NCI-H2171 treated with DMSO at 0.1 percent for 48 hours (cell line): ENCODE measurements at places on chromosomes 4 and X.

DNA sequence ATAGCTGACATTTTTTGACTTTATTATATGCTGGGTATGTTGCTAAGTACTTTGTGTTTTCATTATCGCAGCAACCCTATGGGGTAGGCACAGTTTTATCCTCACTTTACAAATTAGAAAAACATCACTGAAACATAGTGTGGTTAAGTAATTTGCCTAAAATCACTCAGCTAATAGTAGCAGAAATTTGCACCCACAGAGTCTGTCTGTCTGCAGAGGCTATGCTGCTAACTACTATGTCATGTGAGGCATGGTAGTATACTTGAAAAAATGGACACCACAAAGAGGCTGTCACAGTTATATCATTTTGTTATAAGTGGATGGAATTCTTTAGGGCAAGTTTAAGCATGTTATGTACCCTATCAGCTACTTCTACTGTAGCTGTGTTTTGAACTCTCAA, 69.0 kb downstream of the STAG2 start:
- no peak for DNase-seq

DNA sequence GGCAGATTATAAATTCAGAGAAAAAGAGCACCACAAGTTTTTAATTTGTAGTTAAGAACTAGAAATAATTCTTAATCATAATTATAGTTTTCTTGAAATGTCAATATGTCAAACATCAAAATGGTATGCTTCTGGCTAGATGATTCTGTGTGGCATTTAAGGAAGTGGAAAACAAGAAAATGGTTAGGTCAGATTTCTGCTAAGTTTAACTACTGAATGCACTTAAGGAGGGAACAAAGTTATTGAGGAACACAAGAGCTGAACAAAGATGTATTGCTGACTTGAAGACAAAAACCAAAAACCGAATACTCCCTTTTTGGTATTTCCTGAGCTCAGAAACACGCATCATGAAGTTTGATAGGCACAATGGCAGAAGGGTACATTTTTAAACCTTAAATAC, 58.7 kb upstream of the GPR34 start:
- no peak for DNase-seq

DNA sequence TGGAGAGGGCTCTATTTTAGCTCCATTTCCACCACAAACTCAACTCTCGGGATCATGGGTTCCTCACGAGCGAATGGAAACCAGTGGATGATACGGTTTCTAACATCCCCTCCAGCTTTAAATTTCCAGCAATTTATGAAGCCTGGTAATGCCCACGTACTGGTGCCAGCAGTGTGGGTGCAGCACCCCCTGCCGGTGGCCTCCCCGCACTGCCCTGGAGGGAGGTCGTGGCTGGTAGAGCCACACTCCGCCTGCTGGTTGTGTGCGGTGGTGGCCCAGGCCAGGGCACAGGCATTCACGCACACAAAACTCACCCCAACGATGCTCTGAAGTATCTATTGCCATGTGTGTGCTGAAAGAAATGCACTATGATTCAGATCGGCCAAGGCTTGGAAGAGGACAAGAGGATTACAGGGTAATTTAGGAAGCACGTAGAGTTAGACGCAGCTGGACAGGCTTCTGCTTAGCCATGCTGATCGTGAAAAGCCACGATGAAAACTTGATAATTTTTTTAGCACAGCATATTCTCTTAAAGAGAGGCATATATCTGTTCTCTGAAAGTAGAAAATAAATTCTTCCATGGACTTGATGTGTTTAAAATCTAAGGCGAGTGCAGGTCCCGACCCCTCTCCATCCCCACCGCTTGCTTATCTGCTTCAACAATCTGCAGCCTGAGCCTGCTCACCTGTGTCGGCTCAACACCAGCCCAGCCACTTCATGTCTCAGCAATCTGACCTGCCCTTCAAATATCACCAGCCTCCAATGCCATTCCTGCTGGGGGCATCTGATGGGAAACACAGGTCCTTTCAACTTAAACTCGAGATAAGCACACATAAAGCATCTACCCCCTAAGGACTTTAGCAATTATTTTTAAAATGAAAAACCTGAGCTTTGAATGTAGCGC, 59.1 kb downstream of the SCD5 start:
- DNase-seq, result no peak

DNA sequence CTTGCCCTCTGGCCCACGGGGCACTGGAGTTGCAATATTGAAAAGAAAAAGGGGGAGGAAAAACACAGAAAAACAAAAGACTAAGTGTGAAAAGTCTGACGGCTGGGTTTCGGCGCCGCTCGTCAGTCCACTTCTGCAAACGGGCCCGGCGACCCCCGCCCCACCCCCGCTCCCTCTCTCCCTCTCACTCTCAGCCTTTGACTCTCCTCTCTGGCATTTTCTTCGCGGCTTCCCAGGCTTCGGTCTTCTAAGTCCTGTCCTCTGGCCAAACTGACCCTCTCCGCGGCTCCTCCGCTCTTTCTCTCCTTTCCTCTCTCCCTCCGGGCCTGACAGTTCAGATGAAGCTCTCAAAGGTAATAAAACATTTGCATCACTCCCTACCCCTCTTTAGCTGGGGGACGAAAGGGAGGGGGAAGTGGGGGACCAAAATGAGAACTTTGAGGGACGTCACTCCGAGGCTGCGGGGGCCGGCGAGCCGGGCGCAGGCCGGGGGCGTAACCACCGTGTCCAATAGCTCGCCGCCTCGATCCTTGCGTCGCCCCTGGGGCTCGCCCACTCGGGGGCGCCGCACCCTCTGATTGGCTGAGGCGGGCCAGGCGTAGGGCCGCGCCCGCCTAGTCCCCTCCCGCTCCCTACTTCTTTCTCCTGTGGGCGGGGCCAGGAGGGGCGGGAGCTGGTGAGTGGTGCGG, at the start of gene NKX6-1:
Gene NKX6-1, minus strand, starts transcription at position 358 of the 689 bp plus-strand sequence. CDS start 1,064 bp downstream, outside the sequence.
- peak; percentile 78 for DNase-seq

DNA sequence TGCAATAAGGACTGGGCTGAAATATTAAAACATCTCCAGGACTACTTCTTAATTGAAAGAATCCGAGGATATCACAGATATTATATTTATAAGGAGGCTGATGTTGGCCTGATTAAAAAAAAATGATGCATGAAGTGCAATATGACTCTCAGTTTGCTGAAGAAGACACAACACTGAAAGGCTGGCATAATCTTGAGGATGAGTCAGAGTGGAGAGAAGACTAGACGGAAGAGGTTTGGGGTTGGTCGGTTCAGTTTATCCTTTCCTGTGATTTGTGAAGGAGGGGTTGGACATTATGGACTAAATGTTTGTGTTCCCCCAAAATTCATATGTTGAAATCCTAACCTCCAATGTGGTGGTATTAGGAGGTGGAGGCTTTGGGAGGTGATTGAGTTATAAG, 170.3 kb downstream of the CORIN start:
- no peak for DNase-seq

DNA sequence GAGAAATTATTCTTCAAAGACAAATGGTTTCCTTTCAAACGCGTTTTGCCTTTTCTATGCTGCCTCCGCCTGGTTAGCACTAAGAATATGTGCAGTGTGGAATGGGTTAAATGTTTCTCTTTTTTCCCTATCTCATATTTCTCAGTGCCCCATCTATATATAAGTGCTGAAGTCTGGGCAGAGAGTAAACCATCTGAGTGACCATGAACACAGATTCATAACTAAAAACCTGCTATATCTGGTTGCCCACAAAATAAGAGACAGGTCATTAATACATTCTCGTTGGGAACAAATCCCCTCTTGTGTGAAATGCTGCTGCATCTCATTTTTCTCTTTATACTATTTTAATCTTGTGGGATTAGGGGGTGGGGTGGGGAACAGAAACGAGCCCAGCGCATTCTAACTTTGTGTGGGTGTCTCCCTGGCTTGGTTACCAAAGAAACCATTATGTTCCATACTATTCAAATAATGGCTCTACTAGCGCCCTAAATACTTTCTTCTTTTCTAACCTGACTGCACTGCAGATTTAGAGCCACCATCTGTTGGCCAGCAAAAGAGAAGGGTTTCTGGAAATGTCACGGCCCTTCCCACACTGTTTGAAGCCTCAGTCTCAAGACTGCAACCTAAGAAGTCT, 42.2 kb upstream of the PTCHD1 start:
- DNase-seq, result no peak

GRCh38 chr4:73586040-73586439, 34.2 kb downstream of the RASSF6 start:
- no peak for DNase-seq

DNA sequence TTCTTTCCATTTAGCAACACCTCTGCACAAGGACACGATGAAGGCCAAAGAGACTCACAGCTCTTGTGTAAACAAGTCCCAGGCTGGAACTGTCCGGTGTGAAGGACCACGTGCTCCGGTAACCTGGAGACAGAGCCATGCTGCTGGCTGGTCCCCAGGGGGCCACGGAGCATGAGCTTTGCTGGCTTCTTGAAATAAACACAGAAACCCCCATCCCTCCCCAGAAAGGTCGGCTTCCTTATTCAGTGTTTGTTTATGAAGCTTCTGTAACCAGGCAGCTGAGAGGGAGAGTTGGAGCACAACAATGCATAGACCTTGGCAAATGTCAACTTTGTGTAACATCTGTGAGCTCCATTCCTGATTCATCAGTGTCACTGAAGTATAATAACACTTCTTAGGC, 109.4 kb downstream of the GPR143 start:
- DNase-seq, result no peak

- no peak for DNase-seq
These were observed 287.0 kb downstream of the ARHGAP24 start for GRCh38 chr4:85761803-85762528.

DNA sequence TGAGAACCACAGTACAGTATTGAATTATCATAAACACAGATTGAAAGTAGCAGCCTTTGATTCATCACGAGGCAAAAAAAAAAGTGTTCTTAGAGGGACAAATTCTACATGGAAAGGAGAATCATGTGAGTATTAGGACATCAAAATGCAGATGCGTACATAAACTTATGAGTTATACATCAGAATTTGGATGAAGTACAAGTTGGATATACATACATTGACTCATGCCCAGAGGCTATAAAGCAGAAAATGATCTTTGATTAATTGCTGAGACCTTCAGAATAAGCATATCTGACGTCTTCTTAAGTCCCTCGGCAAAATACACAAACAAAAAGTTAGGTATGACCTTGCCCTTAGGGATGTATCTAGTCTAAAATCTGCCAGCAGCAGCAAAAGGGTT, 206.4 kb downstream of the LDB2 start:
- DNase-seq, result no peak

GRCh38 chr4:146439999-146440398, 81.7 kb downstream of the SLC10A7 start:
- DNase-seq, result no peak

- no peak for DNase-seq
These were observed 55.8 kb downstream of the EMCN start for GRCh38 chr4:100461807-100462605.

- DNase-seq, result peak; percentile 20
These were observed 149.4 kb upstream of the KLF3 start for GRCh38 chr4:38514465-38515146.

- DNase-seq, result no peak
These were observed 35.1 kb downstream of the SPCS3 start for GRCh38 chr4:176354884-176355283.

DNA sequence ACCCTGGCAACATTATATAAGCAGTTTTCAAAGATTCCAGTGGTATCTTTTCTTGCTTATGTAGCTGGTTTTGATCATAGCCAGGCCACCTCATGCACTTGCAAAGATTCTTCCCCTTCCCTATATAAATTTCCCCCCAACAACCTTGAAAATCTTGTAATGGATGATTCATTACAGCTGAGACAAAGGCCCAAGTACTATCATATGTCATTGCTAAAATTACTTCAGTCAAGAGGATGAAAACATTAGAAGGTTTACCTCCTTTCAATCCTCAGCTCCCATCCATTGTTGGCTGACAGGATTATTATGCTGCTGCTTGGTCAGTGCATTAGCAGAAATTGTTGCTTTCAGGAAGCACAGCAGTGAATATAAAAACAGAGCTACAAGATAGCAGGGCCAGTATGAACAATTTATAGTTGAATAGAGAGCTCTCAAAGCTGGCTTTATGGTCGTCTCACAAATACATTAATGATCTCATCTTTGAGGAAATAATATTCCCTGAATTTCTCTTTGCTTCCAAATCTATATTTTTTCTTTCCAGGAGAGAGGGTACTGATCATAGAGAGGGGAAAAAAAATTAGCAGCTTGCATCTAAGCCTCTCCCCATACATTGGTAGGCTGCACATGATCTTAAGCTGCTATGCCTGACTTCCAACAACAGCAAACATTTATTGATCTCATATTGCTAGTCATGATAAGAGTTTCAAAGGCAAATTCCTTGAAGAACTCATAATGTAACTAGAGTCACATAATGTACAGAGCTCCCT, 7.7 kb upstream of the ARHGEF38 start:
- no peak for DNase-seq

DNA sequence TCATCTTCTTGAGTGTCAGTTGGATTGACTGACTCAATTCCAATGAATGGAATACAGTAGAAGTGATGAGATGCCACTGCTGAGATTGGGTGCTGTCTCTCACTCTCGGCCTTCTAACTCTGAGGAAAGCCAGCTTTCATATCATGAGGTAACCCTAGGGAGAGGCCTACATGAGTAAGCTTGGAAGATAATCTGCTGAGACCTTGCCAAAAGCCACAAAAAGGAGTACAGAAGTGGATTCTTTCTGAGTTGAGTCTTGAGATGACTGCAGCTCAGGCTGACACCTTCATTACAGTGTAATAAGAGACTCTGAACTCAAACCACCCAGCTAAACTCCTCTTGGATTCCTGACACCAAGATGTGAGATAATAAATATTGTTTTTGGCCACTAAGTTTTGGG, 537.4 kb upstream of the MAGEB18 start:
- no peak for DNase-seq

DNA sequence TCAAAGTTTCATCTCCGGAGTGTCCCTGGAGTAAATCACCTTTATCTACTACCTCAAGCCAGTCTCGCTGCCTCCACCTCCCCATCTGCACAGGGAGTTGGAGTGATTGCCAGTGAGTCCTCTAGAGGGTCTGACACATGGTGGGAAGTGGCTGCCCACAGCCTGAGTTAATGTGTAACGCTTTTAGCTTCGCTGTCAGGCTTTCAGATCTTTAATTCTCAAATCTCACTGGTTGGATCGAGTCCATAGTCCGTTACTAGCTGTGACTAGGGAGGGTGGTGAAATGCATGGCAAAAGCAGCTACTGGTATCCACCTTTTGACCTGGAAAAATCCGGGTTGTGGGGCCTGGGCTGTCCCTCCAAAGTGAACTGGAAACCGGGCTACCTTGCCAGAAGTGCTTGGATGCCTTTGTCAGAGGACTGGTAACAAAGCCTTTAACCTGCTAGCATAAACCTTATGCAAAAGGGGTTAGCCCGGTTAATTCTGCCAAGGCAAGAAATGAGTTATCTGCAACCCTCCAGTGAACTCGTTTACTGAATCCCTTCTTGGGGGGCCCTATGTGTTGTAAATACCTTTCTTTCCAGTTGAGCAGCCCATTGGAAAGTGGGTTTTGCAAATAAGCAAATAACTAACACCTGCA, 5.1 kb upstream of the WDR1 start:
- DNase-seq, result no peak

GRCh38 chrX:578531-578930, 52.1 kb upstream of the SHOX start:
- DNase-seq, result no peak
